ENCODE measurements at places on chromosomes 1 and 21.
A peak's percentile ranks its signal among the peaks of the same experiment; 100 is the strongest.

DNA sequence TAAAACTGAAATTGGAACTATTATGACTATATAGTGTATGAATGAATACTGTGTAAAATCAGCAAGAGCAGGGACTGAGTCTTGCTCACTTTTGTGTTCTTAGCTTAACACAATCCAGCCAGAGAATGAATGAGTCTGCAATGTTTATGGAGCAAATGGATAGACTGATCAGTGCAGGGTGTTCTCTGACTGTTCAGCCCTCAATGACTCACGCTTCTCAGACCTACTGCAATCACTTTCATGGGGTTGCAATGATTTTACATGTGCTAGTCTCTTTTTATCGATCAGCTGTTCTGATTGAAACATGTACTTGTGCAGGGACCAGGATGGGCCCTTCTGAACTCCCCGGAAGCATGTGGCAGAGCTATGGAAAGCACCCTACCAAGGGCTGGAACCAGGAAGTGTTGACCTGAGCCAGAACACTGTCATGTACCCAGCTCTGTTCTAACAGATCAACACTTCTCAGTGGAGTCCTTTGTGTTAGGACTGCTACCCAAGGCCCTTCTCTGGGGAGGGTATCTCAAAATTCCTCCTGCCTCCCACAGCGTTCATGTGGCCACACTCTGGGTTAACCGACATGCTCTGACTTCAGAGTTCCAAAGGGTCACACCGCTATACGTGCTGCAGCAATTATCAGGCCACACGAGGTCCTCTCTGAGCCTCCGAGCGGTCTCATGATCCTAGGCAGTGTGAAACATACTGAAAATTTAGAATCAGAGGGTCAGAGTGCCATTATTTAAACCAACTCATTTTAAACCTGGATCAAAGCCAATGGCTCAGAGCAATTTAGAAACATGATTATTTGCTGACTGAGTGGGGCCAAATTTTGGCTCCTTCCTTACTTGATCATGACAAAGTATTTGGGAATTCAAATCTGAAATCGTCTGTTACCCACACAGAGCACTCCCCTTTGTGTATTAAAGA lies 35.2 kb downstream of the GRIK1 start:
- DNase-seq, result no peak
- H3K4me1 ChIP-seq, result no peaks in the 10 kb centered on the region
- no peaks in the 10 kb centered on the region for H3K27me3 ChIP-seq
- H3K36me3 ChIP-seq, result no peaks in the 10 kb centered on the region
- H3K27ac ChIP-seq, result no peak overlapping the region

- no peak for DNase-seq
- no peak overlapping the region for H3K4me3 ChIP-seq
- no peaks in the 10 kb centered on the region for H3K4me1 ChIP-seq
- H3K27me3 ChIP-seq, result no peaks in the 10 kb centered on the region
- no peaks in the 10 kb centered on the region for H3K36me3 ChIP-seq
Measured at GRCh38 chr21:22280851-22281250, 1282.6 kb downstream of the NCAM2 start.

DNA sequence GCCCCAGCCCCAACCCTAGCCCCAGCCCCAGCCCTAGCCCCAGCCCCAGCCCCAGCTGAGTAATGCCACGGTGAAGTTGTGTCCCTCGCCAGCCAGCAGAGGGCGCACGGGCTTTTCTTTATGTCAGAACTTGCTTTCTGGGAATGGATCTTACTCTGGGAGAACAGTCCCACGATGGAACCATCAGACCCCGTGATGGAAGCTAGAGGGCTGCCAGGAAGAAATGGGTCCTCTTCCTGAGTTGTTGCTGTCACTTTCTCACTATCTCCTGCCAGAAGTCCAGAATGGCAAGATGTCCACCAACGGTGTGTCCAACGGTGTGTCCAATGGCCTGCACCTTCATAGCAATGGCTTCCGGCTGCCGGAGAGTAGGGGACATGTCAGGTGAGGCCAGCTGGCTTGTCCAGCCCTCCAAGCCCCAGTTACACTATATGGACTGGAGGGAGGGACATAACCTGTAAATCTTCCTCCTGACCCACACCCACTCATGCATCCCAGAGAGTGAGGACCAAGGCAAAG lies 25.1 kb upstream of the TMEM222 start:
- no peak for DNase-seq
- H3K27me3 ChIP-seq, result no peaks in the 10 kb centered on the region
- H3K4me3 ChIP-seq, result no peak overlapping the region
- H3K36me3 ChIP-seq, result peaks cover 47% of the 10 kb centered on the region

DNA sequence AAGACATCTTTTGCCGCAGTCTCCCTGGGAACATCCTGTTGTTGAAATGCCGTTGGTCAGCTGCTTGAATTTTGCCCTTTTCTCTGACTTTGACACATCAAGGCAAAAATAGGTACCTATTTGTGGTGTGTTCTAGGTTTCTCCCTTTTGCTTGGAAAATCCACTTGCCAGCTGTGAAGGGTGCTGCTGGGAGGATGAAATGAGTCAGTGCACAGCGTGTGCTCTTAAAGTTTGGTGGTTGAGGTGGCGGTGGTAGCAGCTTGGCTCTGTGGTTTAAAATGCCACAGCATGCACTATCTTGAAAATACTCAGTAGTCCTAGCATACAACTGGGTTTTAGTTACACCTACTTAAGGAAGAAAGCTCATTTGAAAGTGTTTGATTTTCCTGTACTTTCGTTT lies 183.8 kb downstream of the DHRS3 start:
- H3K36me3 ChIP-seq, result no peaks in the 10 kb centered on the region
- peak overlapping the region; percentile 79 for H3K27ac ChIP-seq
- no peak overlapping the region for H3K4me3 ChIP-seq
- DNase-seq, result no peak

DNA sequence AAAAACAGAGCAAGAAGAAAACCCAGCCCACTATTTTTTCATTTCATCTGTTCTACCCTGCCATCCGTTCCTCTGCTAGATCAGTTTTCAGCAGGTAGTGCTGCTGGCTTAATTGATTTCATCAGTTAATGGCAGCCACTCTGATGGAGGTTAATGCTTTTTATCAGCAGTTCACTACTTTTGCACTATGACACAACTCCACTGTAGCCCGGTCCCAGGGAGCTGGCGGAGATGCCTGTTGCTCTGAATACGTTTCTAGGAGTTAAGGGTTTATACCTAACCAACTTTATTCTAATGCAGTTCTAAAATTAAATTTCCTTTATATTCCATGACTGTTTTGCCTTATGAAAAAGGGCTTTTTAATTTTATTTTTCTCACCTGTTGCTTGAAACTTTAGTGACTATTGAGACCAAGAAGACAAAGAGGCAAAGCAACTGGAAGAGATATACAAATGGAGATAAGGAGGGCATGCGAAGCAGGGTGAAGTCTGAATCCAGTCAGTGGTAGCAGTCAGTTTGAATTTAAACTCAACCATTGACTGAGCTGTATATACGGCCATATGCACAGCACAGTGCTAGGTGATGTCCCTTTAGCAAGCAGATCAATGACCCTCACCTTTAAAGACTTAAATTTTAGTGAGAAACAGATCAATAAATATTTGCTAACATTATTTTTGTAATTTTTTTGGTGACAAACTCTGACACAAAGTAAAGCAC lies 477.9 kb downstream of the LMO4 start:
- H3K4me3 ChIP-seq, result no peak overlapping the region
- peaks cover 6% of the 10 kb centered on the region for H3K4me1 ChIP-seq
- no peak overlapping the region for H3K27ac ChIP-seq
- no peak for DNase-seq
- no peaks in the 10 kb centered on the region for H3K27me3 ChIP-seq

- H3K4me3 ChIP-seq, result no peak overlapping the region
- H3K27ac ChIP-seq, result peak overlapping the region; percentile 36
- no peak for DNase-seq
- H3K4me1 ChIP-seq, result peaks cover 17% of the 10 kb centered on the region
- H3K36me3 ChIP-seq, result no peaks in the 10 kb centered on the region
- H3K27me3 ChIP-seq, result no peaks in the 10 kb centered on the region
Measured at GRCh38 chr1:202162418-202163280, 2.2 kb upstream of the PTPN7 start.

DNA sequence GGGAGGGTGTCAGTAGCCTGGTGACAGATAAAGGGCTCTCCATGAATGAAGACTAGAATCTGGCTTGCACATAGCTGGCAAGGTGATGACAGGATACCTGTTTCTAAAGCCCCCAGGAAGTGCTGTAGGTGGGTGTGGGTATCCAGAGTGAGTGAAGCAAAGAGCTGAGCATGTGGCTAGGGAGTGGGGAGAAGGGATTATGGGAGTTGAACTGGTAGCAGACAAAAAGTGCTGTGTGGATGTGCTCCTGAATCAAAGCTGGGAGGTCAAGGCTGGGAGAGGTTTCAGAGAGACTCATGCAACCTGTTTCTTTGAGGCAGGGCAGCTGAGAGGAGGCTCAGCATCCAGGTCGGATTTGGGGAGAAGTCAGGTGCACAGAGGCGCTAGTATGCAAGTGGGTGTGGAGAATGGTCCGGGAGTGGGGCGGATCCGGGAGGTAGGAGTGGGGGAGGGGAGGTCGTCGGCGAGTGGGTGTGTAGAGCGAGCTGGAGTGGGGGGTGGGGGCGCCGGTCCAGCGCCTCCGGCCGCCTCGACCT lies 600 bp downstream of the ASTN1 start:
- no peaks in the 10 kb centered on the region for H3K36me3 ChIP-seq
- peaks cover 11% of the 10 kb centered on the region for H3K4me1 ChIP-seq
- no peak overlapping the region for H3K27ac ChIP-seq

DNA sequence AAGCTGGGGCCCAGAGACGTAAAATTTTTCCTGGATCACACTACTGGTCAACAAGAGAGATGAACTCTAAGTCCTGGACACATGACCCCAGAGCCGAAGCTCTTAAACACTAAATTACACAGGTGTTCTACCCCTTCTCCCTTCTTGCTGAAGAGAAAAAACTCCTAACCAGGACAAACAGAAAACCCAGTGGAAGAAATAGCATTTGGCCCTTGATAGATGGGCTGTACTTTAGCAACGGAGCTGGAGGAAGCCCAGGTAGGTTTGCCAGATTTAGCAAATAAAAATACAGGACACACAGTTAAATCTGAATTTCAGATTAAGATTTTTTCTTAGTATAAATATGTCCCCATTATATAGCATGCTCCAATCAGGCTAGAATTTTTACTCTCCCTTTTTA lies 72.7 kb downstream of the DIRAS3 start:
- no peak for DNase-seq
- no peaks in the 10 kb centered on the region for H3K36me3 ChIP-seq
- no peak overlapping the region for H3K27ac ChIP-seq
- no peak overlapping the region for H3K4me3 ChIP-seq
- H3K4me1 ChIP-seq, result no peaks in the 10 kb centered on the region
- no peaks in the 10 kb centered on the region for H3K27me3 ChIP-seq

- no peak for DNase-seq
- H3K36me3 ChIP-seq, result peaks cover 6% of the 10 kb centered on the region
- H3K4me1 ChIP-seq, result peaks cover 25% of the 10 kb centered on the region
- H3K27me3 ChIP-seq, result no peaks in the 10 kb centered on the region
Measured at GRCh38 chr1:12384836-12385456, 155.1 kb downstream of the VPS13D start.

GRCh38 chr1:26450908-26451307 lies 18.8 kb downstream of the DHDDS start:
- no peaks in the 10 kb centered on the region for H3K4me1 ChIP-seq
- no peak overlapping the region for H3K4me3 ChIP-seq
- H3K27ac ChIP-seq, result no peak overlapping the region
- H3K27me3 ChIP-seq, result no peaks in the 10 kb centered on the region

DNA sequence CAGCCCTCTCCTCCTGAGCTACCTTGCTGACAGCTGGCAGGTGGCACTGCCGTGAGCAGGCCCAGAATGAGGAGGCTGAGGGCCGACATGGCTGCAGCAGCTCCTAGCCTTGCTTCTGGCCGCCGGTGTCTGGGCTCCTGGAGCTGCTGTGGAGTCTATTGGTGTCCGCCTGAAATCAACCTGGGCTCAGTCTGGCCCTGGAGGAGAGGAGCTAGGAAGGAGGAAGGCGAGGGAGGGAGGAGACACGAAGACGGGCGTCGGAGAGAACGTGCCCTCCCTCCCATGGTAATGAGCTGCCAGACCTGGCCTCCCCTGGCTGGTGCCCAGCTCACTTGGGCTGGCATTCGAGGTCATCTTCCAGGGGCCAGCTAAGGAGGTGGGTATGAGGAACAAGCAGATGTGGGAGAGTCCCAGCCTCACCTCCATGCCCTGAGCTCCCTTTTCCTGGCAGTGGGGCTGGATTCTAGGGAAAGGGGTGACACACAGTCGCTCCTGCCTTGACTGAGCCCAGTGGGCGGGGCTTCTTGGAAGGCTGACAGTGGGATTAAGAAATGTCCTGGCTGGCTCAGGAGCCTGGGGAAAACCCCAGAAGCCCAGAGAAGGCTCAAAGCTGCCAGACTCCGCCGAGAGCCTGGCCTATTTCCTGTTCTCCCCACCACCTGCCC lies at the start of gene PDZK1IP1:
Gene PDZK1IP1 (minus strand): TSS at position 193 of the 665 bp plus-strand sequence. CDS start 104 bp downstream, at position 89.
- peaks cover 36% of the 10 kb centered on the region for H3K4me1 ChIP-seq
- no peak within 1 kb of the TSS for H3K4me3 ChIP-seq
- no peaks in the 10 kb centered on the region for H3K36me3 ChIP-seq
- peak within 1 kb of the TSS; percentile 70 for H3K27ac ChIP-seq

DNA sequence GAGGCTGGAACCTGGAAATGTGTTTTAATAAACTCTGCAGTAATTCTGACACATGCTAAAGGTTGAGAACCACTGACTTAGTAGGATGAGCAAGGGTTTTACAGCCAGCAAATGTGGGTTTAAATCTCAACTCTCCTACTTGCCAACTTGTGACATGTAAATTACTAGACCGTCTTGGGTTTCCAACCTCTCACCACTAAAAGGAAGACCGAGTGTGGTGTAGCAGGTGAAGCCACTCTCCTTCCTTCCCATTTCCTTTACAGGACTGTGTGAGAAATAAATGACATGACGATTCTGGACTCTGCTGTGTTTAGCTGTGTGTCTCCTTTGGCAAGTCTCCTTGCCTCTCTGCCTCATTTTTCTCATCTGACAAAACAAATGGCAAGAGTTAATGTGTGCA lies 49.5 kb upstream of the DNAJC6 start:
- H3K27me3 ChIP-seq, result no peaks in the 10 kb centered on the region
- no peaks in the 10 kb centered on the region for H3K36me3 ChIP-seq
- DNase-seq, result no peak
- peaks cover 17% of the 10 kb centered on the region for H3K4me1 ChIP-seq
- H3K27ac ChIP-seq, result no peak overlapping the region
- H3K4me3 ChIP-seq, result no peak overlapping the region

DNA sequence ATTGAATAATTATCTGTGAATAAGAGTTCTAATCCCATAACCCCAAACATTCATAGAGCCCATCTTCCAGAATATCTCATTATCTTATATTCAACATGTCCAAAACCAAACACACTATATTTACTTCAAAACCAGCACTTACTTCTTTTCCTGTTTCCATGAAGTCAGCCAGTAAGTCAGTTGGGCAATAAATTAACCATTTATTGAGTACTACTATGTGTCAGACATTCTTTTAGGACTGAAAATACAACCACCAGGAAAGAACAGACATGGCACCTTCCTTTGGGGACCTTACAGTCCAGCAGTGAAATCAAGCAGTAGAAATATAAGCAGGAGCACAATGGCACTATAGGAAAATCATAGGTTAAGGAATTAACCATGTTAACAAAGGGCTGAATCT lies 8.8 kb downstream of the AK5 start:
- no peaks in the 10 kb centered on the region for H3K4me1 ChIP-seq
- no peaks in the 10 kb centered on the region for H3K36me3 ChIP-seq
- H3K27ac ChIP-seq, result no peak overlapping the region
- DNase-seq, result no peak

GRCh38 chr1:31413405-31414001 lies 490 bp downstream of the SERINC2 start:
- H3K27me3 ChIP-seq, result no peaks in the 10 kb centered on the region
- H3K36me3 ChIP-seq, result no peaks in the 10 kb centered on the region
- H3K4me1 ChIP-seq, result no peaks in the 10 kb centered on the region
- H3K4me3 ChIP-seq, result peak overlapping the region; percentile 64

All from vagina (tissue), 2 donors.